Right cardiac atrium (tissue), 5 donors: ENCODE measurements at places on chromosomes 12 and 14. TPM values are rescaled to one million over a fixed set of nuclear protein-coding genes. Genes with fewer than 3 reads are reported as not detected.
A peak's percentile ranks its signal among the peaks of the same experiment; 100 is the strongest.

- DNase-seq: no peak
These were observed 9.0 kb downstream of the ARHGDIB start for GRCh38 chr12:14952299-14952921.

- DNase-seq: no peak
These were observed 136.8 kb downstream of the LLPH start for GRCh38 chr12:65993781-65994180.

- no peak for DNase-seq
These were observed 127.0 kb downstream of the RPAP3 start for GRCh38 chr12:47578836-47579235.

GRCh38 chr14:96037891-96038557 lies 1.1 kb upstream of the C14orf132 start:
- DNase-seq: peak; percentile 73

DNA sequence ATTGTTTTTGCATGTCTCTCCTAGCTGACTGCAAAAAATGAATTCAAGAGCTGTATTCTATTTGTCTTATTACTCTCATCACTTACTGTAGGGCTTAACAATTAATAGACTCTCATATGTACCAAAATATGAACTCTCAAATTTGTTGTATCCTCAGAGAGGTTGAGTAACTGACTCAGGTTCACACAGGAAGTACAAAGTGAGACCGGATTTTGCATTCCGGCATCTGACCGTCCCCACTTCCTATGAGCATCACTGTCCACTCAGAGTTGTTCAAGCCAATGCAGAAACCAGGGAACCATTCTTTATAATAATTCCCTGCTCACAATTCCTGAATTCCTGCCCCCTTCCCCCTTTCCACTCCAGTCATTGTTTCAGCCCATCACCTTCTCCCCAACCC lies 113.3 kb upstream of the AMIGO2 start:
- DNase-seq: no peak

GRCh38 chr12:15883536-15883935 lies 1.3 kb downstream of the STRAP start:
- DNase-seq: no peak

The ASCL1 gene
- total RNA-seq: not detected

The ZNF891 gene
- total RNA-seq: 1.5 TPM

The TEX52 gene
- total RNA-seq: not detected

- DNase-seq: no peak
These were observed 45.6 kb downstream of the DNAH10 start for GRCh38 chr12:123807670-123808069.

The AMDHD1 gene
- total RNA-seq: 0.32 TPM

DNA sequence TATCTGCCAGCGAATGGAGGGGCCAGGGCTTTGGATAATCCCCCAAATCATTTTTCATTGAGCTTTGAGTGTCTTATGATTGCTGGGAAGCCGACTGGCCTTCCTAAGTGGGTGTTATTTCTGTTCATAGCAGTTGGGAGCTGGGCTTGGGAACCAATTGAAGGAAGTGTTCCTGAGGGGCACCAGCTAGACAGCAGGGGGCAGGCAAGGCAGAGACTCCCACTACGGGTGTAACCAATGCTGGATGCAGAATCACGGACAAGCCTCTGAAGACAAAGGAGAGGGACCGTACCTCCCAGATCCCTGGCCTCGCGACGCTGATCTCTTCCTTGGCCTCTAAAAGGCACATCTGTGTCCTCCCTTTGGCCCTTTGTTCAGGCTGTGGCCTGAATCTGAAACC lies 149.0 kb upstream of the PRMT8 start:
- DNase-seq: peak; percentile 85

GRCh38 chr12:89064151-89064550 lies 288.1 kb downstream of the DUSP6 start:
- DNase-seq: no peak

- DNase-seq: no peak
These were observed 133.5 kb downstream of the TGFB3 start for GRCh38 chr14:75848167-75848913.

DNA sequence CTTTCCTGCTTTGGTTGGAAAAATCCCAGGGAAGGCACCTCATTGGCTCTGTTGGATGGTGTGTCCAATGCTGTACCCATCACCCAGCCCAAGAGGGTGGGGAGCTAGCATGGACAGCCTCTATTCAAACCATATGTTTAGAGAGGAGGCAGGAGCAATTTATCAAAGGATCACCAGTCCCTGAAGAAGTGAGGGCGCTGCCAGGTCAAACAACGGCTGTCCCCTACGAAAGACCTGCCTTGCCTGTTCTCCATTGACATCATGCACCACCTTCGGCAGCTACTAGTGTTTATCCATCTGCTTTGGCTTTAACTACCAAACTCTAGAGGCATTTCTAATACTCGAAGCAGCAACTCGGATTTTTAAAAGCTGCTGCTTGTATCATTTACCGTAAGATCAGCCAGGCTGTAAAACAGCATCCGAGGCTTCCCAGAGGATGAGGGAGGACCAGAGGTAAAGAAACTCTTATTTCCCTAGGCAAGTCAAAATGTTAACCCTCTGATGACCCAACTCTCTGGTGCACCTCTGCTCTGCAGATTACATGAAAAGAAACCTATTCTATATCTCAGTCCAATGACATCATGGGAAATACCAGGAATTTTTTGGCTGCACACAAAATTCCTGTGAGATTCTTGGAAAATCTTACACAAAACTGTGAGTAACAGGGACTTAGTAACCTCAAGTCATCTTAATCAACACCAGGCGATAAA lies 720.9 kb upstream of the TBX3 start:
- no peak for DNase-seq

The UNC79 gene
- 0.22 TPM for total RNA-seq

DNA sequence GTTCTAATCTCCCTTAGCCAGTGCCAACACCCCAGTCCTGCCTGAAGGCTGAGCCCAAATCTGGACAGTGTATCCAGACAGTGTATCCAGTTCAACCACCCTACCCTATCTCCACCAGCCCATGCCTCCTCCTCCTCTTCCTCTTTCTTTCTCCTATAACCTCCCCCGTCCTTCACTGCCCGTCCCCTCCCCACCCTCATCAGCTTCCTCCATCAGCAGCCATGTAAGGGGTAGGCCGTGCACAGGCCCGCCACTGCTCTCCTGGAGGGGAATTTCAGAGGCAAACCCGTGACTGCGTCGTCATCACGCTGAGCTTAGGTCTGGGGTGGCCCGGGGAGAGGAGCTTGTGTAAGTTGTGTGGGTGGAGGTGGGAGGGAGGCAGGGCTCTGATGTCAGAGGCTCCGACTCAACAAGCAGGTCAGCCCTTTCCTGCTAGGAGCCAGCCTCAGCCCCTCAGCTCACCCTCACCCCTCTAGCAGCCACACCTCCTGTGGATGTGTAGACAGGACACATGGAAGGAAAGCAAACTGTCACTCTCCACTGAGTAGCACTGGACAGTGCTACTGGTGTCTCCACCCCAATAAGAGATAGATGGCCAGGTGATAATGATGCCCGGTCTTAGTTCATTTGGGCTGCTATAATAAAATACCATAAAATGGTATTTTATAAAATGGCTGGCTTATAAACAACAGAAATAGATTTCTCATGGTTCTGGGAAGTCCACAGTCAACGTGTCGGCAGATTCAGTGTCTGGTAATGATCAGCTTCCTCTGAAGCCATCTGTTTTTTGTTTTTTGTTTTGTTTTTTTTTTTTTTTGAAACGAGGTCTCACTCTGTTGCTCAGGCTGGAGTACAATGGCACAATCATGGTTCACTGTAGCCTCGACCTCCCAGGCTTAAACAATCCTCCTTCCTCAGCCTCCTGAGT lies 50.5 kb downstream of the IRF2BPL start:
- DNase-seq: peak; percentile 79

The ARHGEF25 gene
- 14.0 TPM for total RNA-seq

The ZDHHC22 gene
- not detected for total RNA-seq

- no peak for DNase-seq
These were observed 57.5 kb downstream of the ARHGAP5 start for GRCh38 chr14:32134448-32135097.

The ASIC1 gene
- 4.5 TPM for total RNA-seq

GRCh38 chr14:58635091-58635830 lies 2.5 kb upstream of the DACT1 start:
- DNase-seq: no peak

The VWF gene
- 296 TPM for total RNA-seq

DNA sequence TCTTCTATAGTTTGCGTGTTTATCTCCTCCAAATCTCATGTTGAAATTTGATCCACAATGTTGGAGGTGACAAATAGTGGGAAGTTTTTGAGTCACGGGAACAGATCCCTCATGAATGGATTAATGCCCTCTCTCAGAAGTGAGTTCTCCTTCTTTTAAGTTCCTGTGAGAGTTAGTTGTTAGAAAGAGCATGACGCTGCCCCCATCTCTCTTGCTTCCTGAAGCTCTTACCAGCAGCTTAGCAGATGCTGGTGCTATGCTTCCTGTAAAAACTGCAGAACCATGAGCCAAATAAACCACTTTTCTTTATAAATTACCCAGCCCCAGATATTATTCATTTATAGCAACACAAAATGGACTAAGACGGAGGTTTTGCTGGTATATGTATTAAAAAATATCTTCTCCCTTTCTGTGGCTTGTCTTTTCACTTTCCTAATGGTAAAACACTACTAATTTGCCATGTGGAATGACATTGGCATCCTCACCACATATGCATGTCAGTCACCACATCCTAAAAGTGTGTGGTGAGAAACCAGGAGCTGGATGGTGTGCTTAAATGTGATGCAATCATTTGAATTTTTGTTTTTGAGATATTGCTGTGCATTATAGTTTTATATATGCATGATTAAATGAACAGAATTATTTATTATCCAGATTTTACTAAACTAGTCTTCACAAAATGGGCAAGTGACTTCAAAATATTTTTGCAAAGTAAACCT lies 449.3 kb downstream of the ADAMTS20 start:
- no peak for DNase-seq

DNA sequence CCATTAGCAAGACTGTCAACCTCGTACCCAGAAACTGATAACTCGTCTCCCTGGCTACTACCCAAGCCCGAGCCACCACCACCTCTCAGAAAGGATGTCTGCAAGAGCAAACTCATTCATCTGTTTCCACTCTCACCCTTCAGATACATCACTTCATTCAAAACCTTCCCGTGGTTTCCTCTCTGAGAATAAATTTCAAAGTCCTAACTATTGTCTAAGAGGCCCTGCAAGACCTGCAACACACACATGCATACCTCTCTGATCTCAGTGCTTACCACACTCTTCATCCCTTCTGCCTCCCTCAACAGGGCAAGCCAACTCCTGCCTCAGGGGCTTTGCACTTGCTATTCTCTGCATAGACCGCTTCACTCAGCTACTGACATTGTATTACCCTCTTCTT lies 40.6 kb downstream of the PPP1R13B start:
- DNase-seq: no peak

DNA sequence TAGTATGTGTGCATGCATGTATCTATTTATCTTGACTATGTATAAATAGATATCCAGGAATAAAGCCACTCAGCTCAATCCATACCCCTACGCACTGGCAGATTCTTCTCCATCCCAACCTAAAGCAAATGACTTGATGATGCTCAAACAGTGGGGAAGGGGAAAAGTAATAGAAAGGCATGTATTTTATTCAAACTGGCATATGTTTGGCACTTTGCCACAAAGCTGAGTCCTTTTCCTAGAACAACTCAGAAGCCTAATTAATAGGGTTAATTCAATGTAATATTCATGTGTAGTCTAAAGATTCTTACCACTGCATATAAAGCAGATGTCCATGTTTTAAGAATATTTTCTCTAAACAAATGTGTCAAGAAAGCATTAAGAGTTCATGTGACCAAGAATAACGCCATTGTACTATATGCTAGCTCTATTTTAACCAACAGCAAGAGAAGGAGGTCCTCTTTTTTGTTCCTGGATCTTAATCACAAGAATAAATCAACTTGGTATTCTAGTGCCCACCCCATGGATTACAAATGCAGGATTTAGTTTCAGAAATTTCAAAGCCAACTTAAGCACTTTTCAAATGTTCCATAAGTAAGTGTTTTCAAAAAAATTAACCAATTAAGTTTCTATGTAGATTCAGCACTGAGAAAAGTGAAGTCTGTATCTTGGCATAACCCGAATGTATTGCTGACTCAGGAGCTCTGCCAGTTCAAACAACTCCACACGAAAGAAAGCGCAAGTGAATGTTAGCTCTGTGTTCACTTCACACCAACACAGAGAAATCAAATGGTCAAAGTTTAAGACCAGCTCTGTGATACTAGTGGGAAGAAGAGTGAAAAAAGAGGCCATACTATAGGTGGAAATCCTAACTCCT lies 233.6 kb downstream of the MED13L start:
- no peak for DNase-seq

GRCh38 chr12:108914121-108914531 lies 34.2 kb downstream of the DAO start:
- no peak for DNase-seq

GRCh38 chr14:80323038-80323665 lies 111.8 kb upstream of the DIO2 start:
- DNase-seq: no peak

- no peak for DNase-seq
These were observed 50.8 kb downstream of the ARL6IP4 start for GRCh38 chr12:123031171-123031845.

GRCh38 chr14:105508601-105509000 lies 17.6 kb downstream of the TEDC1 start:
- DNase-seq: no peak
